ENCODE measurements at places on chromosomes 7 and 10.

- no peak for DNase-seq
These were observed 170.2 kb downstream of the AKR1D1 start for GRCh38 chr7:138246428-138246827.

GRCh38 chr7:158064631-158065030 lies 523.0 kb downstream of the PTPRN2 start:
- no peak for DNase-seq

- DNase-seq = no peak
These were observed 120.1 kb downstream of the ZFAND4 start for GRCh38 chr10:45552476-45552875.

DNA sequence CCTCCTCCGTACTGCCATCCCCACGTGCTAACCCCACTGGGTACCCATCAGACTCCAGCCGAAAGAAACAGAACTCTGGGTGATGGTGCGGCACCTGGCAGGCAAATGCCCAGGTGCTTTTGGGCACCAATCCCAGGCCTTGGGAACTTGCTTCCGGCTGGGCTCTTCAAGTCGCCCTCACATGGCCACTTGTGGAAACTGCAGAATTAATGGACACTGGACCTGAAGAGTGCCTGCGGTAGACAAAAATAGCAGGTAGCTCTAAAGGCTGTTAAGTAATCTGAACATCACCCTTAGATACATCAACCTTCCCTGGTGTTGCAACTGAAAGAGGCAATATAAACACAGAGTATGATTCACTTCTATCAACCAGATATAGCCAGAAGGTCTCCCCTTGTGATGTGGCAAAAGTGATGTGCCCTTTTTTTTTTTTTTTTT lies 644.4 kb downstream of the GRM8 start:
- DNase-seq = peak; percentile 7

DNA sequence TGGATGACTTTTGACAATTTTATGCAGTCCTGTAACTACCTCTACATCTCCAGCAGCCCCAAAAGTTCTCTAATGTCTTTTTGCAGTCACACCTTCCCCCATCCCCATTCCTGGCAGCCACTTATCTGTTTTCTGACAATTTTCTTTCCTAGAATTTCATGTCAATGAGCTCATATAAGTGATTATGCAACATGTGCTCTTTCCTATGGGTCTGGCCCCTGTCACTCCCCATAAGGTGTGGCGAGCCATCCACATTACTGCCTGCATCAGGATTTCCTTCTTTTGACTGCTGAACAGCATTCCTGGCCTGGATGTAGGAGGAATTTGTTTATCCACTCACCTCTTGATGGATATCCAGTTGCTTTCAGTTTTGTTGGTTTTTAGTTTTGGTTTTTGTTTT lies 146.7 kb upstream of the MGMT start:
- DNase-seq = peak; percentile 18

DNA sequence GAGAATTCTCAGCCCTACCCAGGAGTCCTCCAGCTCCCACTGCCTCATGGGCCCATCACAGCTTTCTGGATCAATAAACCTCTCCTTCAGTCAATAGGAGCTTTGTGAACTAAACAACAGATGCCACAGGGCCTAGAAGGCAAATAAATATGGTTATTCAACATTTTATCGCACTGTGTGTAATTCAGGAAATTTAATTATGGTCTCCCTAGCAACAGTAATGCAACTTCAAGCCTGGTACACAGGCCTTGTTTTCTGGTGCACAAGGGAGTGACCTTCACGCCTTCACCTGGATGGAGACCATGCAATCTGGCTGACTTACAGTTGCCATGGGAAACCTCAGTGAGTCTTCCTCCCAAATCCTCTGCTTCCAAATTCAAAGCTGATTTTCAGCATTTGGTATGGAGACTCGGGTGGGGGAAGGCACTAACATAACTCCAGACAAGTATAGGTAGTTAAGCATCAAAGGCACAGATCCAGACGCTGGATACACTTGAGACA lies 441.0 kb upstream of the NPVF start:
- DNase-seq = no peak

- no peak for DNase-seq
These were observed 30.0 kb upstream of the KNDC1 start for GRCh38 chr10:133129859-133130495.

DNA sequence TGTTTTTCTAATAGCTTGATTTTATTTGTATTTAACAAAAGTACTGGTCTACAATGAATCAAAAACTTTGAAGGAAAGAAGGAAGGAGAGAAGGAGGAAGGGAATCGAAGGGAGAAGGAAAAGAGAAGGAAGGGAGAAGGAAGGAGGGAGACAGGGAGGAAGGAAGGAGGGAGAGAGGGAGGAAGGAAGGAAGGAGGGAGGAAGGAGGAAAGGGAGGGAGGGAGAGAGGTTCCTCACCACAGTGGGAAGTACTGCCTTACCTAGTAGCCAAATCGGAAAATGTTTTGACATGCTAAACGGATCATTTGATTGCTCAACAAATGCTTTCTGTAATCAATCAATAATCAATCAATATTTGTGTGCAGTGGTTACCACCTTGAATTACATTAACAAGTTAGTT lies 225.8 kb upstream of the CELF2 start:
- DNase-seq = no peak

DNA sequence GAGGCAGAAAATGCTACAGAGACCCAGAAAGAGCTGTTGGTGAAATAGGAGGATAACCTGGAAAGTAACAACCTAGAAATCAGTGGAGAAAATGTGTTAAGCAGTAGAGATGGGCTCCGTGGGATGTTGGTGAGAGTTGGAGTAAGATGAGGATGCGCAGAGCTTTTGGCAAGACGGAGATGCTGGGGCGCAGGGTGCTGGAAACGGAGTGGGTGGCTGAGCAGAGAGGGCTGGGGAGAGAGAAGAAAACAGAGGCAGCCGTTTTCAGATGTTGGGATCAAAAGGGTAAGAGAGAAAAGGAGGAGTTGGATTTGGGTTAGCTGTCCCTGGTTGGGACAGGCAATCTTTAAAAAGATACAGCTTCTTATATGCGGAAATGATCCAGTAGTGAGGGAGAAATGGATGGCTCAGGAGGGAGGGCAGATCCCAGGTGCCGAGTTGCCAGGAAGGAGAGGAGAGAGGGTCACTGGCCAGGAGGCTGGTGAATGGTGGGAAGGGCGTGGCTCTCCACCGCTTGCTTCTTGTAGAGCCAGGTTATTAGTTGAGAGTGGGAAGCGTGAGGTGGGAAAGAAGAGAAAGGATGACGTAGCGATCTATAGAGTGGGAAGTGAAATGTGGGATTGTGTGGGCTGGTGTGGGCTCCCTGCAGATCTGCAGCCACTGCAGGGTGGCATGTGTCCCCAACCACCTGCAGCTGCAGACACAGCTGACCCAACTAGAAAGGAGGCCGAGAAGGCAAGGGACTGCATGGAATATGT lies 182.2 kb upstream of the SVIL start:
- no peak for DNase-seq

GRCh38 chr7:40883826-40884225 lies 749.0 kb downstream of the SUGCT start:
- no peak for DNase-seq

- DNase-seq = no peak
These were observed 62.5 kb upstream of the KCNMA1 start for GRCh38 chr10:77700086-77700485.

DNA sequence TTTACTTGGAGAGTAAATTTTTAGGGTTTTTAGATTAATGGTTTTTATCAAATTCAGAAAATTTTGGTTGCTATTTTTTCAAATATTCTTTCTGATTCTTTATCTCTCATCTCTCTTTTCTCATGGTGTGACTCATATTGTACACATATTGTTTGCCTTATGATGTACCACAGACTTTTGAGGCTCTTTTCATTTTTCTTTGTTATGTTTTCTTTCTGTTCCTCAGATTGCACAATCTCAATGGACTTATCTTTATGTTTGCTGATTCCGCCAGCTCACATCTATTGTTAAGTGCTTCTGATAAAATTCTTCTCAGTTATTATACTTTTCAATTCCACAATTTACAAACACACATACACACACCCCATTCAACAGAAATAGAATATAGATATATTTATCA lies 168.2 kb upstream of the IGFBP3 start:
- no peak for DNase-seq

DNA sequence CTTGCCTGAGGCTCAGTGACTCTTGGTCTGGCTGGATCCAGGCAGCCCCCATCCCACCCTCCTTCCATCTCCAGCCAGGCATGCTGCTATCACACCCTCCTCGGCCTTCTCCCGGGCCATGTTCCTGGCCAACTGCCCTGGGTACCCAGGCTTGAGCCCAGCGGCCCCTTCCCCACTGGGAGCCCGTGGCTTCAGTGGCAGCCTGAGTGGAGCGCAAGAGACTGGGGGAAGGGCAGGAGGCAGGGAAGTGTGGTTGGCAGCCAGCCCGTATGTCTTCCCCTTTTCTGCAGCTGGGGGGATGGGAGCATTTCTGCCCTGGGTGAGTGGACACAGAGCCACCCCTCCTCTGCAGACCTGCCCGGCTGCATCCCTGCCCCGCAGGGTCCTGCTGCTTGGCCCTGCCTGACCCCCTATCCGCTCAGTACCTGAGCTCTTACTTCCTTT lies 148.5 kb downstream of the ARHGAP22 start:
- peak; percentile 44 for DNase-seq

GRCh38 chr10:132884691-132885271 lies 57.6 kb downstream of the CFAP46 start:
- DNase-seq = no peak

DNA sequence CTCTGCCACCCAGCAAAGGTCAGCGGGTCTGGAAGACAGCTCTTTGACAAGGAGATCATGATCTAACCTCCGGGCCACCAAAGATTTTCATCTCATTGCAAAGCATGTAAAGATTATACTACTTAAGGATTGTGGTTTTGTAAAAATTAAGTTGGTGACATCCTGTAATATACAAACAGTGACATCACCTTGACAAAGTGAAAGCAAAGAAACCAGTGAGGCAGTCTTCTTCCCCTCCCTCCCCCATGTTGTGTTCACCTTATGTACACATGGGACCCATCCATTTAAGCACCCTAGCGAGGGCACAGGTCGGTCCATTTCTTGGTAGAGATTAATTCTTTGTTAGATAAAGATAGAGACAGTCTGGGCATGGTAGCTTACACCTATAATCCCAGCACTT lies 3.9 kb downstream of the MDH2 start:
- no peak for DNase-seq

DNA sequence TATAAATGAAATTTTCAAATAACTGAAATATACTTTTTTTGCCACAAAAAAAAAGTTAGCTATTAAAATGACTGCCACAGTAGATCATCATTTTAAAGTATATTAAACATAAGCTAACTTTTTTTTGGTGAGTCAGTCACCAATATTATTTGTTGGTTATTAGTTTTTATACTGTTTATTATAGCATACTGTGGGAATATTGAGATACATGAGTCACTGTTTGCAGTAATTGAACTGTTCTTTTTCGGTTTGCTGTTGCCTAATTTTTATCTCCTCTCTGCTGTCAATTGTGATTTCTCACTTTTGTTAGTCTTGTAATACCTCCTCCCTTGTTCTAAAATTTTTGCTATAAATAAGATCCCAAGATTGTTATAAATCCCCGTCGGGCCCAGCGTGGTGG lies 45.7 kb downstream of the BTAF1 start:
- no peak for DNase-seq

GRCh38 chr10:6200734-6201515 lies 1.8 kb upstream of the PFKFB3 start:
- no peak for DNase-seq

DNA sequence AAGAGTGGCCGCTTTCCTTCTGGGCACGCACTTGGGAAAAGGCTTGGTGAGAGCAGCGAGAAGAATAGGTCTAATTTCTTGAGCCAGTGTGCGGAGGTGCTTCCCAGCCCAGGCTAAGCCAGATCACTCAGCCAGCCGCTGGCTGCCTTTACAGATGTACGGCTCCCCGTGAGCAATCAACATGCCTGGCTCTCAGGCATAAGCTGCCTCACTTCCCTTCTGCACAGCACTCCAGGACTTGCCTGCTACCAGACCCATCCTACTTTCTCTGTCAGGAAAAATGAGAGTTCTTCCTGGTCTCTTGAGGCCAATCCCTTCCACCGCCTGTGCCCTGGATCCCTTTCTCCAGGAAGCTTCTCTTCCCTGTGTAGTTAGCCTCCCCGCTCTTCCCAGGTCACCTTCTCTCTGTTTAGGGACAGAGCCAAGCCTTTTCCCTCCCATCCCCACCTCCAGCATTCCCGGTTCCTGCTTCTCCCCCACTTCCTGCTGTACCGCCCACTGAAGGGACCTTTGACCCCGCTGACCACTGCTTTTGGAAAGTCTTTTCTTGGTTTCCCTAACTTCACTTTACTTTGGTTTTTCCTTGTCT lies 1.1 kb upstream of the ACTR3C start:
- DNase-seq = no peak

DNA sequence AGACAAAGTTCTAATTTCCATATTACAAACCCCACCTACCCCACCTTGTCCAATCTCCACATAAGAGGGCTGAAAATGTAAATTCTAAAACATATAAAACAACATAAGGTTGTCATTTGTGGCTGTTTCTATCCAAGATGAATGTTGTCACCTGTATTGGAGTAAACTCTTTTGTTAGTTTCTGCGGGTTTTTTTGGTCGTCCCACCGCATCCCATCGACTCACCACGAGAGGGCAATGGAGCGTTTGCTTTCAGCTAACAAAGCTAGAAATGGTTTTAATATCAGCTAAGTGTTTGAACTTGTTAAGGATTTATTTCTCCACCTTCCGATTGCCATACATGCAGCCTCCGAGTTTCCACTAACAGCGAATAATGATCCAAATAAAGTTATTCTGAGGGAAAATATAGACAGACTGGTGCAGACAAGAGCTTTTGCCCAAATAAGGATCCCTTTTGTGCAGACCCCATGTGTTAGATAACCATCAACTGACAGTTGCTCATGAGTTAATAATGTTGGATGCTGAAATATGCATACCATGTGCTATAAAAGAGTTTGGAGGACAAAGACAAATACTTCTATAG lies 137.2 kb downstream of the ARID5B start:
- peak; percentile 75 for DNase-seq

- no peak for DNase-seq
These were observed 54.4 kb downstream of the COBL start for GRCh38 chr7:51261950-51262795.

GRCh38 chr7:20514364-20514763 lies 101.1 kb upstream of the ABCB5 start:
- DNase-seq = peak; percentile 90

DNA sequence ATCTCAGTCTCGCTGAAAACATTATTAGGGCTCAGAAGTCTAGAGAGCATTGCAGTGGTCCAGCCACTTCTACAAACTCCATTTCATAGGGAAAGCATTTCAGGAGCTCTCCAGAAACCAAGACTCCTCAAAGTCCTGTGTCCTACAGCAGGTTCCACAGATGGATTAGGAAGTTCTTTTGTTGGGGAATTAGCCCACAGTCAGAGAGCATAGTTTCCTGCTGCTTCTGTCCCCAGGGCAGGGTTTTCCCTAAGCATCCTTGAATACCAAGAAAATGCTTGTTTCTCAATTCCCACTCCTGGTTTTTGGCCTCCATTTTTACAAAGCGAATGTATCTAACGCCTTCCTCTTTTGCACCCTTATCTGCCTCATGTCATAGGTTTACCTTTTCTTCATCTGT lies 235.9 kb upstream of the PODXL start:
- DNase-seq = no peak
